ENCODE measurements at places on chromosomes 1 and 21.

GRCh38 chr1:223405507-223405906 is 12.3 kb downstream of the CCDC185 start:
- H3K4me3 ChIP-seq, result no peak overlapping the region
- H3K27ac ChIP-seq, result no peak overlapping the region
- no peaks in the 10 kb centered on the region for H3K27me3 ChIP-seq
- no peak for DNase-seq
- H3K36me3 ChIP-seq, result no peaks in the 10 kb centered on the region

DNA sequence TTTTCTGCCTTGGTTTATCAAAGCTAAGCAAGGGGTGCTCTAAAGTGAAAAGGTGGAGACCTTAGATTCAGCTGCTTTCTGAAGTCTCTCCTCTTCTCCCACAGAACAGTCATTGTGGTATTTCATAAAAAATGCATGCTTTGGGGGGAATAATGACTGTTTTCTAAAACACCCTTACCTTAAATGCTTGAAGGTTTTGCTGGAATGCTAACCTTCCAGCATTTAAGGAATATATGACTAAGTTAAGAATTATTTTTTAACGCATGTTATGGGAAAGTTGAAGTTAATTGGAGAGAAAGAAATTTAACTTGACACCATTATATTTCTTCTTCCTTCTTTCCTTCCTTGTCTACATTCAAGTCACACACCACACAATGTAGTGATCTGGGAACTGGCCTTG is 162.5 kb downstream of the ROR1 start:
- no peak overlapping the region for H3K27ac ChIP-seq
- no peaks in the 10 kb centered on the region for H3K36me3 ChIP-seq
- no peaks in the 10 kb centered on the region for H3K4me1 ChIP-seq
- no peak overlapping the region for H3K4me3 ChIP-seq

DNA sequence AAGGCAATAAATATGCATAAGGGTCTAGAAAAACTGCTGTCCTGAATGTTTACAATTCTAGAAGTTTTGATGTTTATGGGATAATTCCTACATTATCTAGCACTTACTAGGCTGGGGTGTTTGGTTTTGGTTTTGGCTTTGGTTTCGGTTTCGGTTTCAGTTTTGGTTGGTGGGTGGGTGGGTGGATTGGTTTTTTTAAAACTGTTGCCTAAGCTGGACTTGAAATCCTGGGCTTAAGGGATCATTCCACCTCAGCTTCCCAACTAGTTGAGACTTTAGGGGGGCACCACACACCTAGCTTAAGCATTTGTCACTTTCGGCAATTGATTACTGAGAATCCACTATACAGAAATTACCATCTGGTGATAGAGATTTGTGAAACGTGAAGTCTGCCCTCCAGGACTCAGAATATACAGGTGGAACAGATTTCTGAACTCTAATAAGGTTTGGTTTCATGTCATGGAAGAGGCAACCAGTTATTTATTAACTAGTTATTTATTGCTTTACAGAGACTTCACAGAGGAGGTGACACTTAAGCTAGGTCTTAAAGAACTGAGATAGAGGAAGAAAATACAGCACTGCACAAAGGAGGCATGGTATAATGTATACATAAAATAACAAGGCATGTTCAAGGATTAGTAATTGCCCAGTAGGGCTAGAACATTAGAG is 69.6 kb downstream of the PIK3R3 start:
- no peak overlapping the region for H3K27ac ChIP-seq
- H3K4me3 ChIP-seq, result no peak overlapping the region
- H3K27me3 ChIP-seq, result no peaks in the 10 kb centered on the region
- H3K36me3 ChIP-seq, result no peaks in the 10 kb centered on the region
- H3K4me1 ChIP-seq, result peaks cover 3% of the 10 kb centered on the region

GRCh38 chr1:21749859-21750468 is 33.0 kb downstream of the USP48 start:
- H3K4me1 ChIP-seq, result no peaks in the 10 kb centered on the region
- no peaks in the 10 kb centered on the region for H3K27me3 ChIP-seq
- H3K36me3 ChIP-seq, result no peaks in the 10 kb centered on the region
- no peak overlapping the region for H3K27ac ChIP-seq
- no peak overlapping the region for H3K4me3 ChIP-seq

DNA sequence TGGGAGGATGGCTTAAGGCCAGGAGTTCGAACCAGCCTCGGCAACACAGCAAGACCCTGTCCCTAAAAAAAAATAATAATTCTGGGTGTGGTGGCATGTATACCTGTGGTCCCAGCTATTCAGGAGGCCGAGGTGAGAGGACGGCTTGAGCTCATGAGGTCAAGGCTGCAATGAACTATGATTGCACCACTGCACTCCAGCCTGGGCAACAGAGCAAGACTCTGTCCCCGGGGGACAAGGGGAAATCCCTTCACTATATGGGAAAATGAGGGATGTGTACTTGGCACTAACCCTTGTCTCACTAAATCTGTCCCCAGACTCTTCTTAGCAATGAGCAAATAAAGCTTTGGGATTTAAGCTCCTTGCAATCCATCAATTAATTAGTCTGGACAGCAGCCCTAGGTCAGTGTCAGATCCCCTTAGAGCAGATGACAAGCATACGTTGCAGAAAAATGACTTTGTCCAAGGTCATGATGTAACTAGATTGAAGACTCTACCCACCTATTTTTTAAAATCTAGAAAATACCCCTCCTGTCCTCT is 9.4 kb downstream of the KDM5B start:
- H3K27ac ChIP-seq, result no peak overlapping the region
- no peaks in the 10 kb centered on the region for H3K27me3 ChIP-seq
- no peaks in the 10 kb centered on the region for H3K36me3 ChIP-seq
- no peak overlapping the region for H3K4me3 ChIP-seq

- H3K27ac ChIP-seq, result no peak overlapping the region
- no peak for DNase-seq
- H3K4me1 ChIP-seq, result no peaks in the 10 kb centered on the region
- H3K36me3 ChIP-seq, result no peaks in the 10 kb centered on the region
- H3K27me3 ChIP-seq, result no peaks in the 10 kb centered on the region
Measured at GRCh38 chr1:71964188-71964587, 318.2 kb downstream of the NEGR1 start.

DNA sequence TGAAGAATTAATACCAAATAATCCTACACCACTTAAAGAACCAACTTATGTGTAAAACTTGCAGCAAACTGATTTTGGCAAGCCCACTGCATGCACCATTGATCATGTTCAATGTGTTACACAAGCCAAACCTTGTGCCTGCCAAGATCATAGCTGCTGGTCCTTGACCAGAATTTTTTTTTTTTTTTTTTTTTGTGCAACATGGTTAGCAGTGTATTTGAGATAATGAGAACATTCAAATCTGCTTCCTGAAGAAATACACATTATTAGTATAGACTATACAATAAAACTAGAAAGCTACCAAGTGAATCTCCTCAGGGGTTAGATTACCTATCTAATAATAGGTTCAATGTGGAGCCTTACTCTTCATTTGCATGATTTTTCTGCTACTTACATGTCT is 421.0 kb downstream of the MRPL39 start:
- no peak for DNase-seq
- H3K36me3 ChIP-seq, result no peaks in the 10 kb centered on the region
- no peak overlapping the region for H3K27ac ChIP-seq
- H3K27me3 ChIP-seq, result no peaks in the 10 kb centered on the region
- no peaks in the 10 kb centered on the region for H3K4me1 ChIP-seq
- H3K4me3 ChIP-seq, result no peak overlapping the region

DNA sequence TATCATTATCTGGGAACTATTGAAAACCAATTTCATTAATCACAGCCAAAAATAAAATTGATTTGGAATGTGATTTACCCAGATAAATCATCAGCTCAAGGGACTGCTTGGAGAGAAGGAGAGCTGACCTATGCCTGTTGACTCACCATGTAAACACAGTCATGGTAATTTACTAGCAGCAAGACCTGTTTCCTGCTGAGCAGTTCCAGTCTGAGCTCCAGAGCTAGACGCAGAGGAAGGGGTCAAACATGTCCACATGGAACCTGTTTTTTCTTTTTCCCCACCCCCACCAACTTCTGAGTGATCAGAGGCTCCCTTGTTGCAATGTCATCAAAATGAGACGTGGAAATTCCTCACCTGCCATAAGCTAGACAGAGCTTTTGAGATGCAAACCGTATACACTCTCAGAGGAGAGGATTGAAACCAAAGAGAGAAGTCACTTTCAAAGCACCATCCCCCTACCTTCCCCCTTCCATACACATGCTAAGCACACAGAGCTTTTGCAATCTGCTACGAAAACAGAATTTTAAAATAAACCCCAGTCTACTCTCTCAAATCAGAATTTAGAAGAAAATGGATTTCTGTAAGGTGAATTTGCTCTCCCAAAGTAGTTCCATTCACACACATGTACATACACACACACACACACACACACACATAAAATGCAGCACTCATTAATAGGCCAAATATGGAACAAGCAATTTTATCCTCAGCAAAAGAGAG is 55.9 kb upstream of the PTGFRN start:
- peaks cover 4% of the 10 kb centered on the region for H3K4me1 ChIP-seq
- no peak overlapping the region for H3K27ac ChIP-seq
- DNase-seq, result no peak
- H3K36me3 ChIP-seq, result no peaks in the 10 kb centered on the region
- H3K4me3 ChIP-seq, result no peak overlapping the region

GRCh38 chr1:60343736-60344135 is 270.2 kb upstream of the C1orf87 start:
- H3K27me3 ChIP-seq, result no peaks in the 10 kb centered on the region
- no peak overlapping the region for H3K4me3 ChIP-seq
- no peak for DNase-seq
- H3K4me1 ChIP-seq, result no peaks in the 10 kb centered on the region

All from ovary (tissue), 10 donors.